ENCODE measurements at places on chromosomes 12 and 14. TPM values are rescaled to one million over a fixed set of nuclear protein-coding genes. Genes with fewer than 3 reads are reported as not detected.

The CHD8 gene
- polyA plus RNA-seq = 76.0 TPM

DNA sequence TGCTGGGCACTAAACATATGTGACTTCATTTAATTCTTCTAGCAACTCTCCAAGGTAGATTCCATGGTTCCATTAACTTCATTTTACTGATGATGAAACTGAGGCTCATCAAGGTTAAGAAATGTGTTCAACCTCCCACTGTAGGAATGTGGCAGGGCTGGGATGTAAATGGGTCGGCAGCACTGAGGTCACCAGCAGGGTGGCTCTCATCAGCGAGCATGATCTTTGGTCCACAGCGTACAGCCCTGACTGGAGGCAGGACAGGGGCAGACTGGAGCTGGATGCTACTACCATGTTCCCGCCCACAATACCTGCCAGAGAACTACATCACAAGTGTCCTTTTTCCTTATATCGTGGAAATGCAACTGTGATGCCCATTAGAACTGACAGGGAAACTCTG is 4.6 kb downstream of the APPL2 start:
- no peak for DNase-seq

- DNase-seq = no peak
Observed at GRCh38 chr14:71290960-71291466, 383.8 kb downstream of the PCNX1 start.

GRCh38 chr14:73764406-73765280 is 50.5 kb upstream of the PNMA1 start:
- no peak for DNase-seq

DNA sequence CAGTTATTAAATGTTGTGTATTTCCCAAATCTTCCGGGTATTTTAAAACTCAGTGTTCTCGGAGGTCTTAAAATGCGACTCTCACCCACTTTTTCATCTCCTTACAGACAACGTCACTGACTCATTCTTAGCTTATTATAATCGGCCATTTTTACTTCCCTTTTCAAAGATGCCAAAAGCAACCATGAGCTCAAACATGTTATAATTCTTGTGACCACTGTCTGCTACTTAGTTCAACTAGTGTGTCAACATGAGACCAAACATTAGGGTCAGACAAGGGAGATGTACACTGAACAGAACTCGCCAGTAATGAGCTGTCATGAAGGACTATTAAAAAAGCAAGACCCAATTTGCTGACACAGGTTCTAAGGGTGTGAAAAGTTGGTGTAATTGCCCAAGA is 4.2 kb upstream of the GRIP1 start:
- no peak for DNase-seq

The OR6C68 gene
- polyA plus RNA-seq = not detected

The IL31 gene
- not detected for polyA plus RNA-seq

The CARMIL3 gene
- 2.0 TPM for polyA plus RNA-seq

GRCh38 chr12:124073356-124074035 is 100.5 kb downstream of the ZNF664 start:
- DNase-seq = no peak

GRCh38 chr14:79279645-79280597 is 931.4 kb downstream of the DIO2 start:
- no peak for DNase-seq

The KRT73 gene
- not detected for polyA plus RNA-seq

The TDRD9 gene
- polyA plus RNA-seq = 2.4 TPM

The ENTPD5 gene
- polyA plus RNA-seq = 56.0 TPM

The COPS7A gene
- polyA plus RNA-seq = 69.4 TPM

- DNase-seq = no peak
Observed at GRCh38 chr12:12604740-12605139, 6.9 kb upstream of the CREBL2 start.

DNA sequence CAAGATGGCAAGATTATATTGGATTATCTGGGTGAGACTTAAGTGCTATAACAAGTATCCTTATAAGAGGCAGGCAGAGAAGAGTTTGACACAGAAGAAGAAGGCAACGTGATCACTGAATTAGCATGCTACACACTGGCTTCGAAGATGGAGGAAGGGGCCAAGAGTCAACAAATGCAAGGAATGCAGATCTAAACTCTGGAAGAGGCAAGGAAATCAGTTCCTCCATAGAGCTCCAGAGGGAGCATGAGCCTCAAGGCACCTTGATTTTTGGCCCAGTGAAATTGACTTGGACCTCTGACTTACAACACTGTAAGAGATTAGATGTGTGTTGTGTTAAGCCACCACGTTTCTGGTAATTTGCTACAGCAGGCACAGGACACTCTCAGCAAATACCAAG is 536.4 kb upstream of the SEL1L start:
- no peak for DNase-seq

The GALNT16 gene
- 3.4 TPM for polyA plus RNA-seq

GRCh38 chr12:113891739-113892520 is 74.2 kb downstream of the RBM19 start:
- no peak for DNase-seq

GRCh38 chr12:61566183-61566582 is 694.0 kb upstream of the USP15 start:
- no peak for DNase-seq

DNA sequence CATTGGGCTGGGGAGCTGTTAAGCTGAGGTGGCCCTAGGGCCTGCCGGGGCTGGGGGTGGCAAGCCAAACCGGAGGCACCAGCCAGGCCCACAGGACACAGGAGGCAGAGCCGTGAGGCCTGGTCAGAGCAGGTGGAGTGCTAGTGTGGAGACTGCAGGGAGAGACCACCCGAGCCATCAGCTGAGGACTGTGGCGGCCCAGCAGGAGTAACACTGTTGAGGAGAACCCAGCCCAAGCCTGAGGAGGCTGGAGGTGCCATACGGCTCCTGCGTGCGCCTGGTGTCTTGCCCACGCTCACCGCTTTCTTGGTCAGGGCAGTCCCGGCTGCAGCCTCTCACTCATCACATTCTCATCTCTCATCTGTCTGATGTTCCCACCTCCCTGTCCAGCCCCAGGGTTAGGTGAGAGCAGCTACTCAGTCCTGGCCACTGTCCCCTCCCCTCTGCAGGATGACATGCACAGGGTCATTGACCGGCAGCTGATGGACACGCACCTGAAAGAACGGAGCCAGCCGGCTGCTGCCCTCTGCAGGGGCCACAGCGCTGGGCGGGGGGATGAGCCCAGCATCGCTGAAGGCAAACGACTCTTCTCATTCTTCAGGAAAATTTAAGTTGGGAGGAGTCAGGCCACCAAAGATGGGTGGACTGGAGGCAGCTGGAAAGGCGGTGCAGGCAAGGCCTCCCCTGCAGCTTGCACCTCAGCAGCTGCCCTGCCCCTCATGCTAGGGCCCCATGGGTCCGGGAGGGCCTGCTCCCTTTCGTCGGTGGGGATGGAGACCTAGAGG is 23.8 kb downstream of the RAB35 start:
- DNase-seq = no peak

DNA sequence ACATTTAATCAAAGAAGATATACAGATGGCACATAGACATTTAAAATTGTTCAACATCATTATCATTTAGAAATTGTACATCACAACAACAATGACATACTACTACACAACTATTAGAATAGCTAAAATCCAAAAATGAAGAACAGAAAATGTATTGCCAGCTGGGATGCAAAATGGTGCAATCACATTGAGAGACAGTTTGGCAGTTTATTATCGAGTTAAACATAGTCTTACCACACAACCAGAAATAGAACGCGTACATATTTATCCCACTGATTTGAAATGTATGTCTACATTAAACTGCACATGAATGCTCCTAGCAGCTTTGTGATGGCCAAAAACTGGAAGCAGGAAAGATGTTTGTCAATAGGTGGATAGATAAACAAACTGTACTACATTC is 791.5 kb upstream of the MGAT4C start:
- DNase-seq = no peak

The RND1 gene
- 2.2 TPM for polyA plus RNA-seq

GRCh38 chr12:43159506-43159905 is 392.5 kb downstream of the ADAMTS20 start:
- no peak for DNase-seq

- DNase-seq = no peak
Observed at GRCh38 chr14:34356264-34356654, 105.8 kb downstream of the SPTSSA start.

DNA sequence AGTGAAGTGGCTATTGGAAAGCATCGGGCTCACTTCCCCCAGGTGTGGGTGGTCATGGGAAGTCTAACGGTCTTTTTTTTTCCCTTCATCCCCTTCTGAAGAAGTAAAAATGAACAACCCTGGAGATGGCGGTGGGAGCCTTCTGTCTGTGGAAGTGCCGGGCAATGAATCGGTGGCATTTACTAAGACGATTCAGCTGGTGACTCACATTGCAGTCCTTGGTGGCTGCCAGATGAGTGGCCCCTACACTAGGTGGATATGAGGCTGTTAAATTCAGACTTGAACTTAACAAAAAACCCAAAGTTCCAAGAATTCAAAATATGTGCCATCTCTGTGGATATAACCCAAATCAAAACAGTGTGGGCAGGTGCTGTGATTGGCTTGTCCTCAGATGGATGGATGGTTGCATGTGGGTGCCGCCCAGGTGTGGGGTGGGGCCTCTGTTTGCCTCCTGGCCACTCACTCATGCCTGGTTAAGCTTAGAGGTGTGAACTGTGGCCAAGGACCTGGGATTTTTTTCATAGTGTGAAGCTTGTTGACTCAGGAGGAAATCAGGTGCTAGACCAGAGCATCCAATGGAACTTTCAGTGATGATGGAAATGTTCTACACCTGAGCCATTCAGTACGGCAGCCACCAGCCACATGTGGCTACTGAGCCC is 176.7 kb upstream of the NOS1 start:
- no peak for DNase-seq

- DNase-seq = no peak
Observed at GRCh38 chr14:82035397-82035796, 501.7 kb upstream of the SEL1L start.

The C12orf56 gene
- polyA plus RNA-seq = 1.4 TPM

- DNase-seq = no peak
Observed at GRCh38 chr14:103925316-103925715, 2.9 kb upstream of the TDRD9 start.

The ARHGEF25 gene
- polyA plus RNA-seq = 26.7 TPM
